Effector CD4-positive, alpha-beta T cell (primary cell): ENCODE measurements at places on chromosomes 5 and 9.

GRCh38 chr9:77935974-77936373, 95.6 kb downstream of the GNAQ start:
- DNase-seq = no peak

DNA sequence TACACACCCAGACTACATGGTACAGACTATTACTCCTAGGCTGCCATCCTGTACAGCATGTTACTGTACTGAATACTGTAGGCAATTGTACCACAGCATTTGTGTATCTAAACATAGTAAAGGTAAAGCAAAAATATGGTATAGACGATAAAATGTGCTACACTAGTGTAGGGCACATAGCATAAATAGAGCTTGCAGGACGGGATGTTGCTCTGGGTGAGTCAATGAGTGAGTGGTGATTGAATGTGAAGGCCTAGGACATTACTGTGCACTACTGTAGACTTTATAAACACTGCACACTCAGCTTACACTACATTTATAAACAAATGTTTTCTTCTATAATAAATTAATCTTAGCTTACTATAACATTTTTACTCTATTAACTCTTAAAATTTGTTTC, 25.6 kb downstream of the ANKRD55 start:
- DNase-seq = no peak

DNA sequence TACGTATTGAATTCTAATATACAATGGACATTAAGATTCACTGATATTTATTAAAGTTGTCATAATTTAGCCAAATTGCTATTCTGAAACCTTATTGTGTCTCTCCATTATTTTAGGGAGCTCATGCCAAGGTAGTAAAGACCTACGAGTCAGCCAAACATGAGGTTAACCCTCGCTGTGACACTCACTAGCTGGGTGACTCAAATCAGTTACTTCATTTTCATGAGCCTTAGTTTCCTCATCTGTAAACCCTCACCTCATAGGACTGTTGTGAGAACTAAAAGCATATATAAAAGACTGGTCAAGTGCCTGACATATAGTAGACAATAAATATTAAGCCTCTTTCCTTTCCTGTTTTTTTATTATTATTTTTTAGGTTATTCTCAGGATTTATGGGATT, 44.0 kb upstream of the PCA3 start:
- DNase-seq = no peak

- no peak for DNase-seq
These were observed 223.3 kb downstream of the EBF1 start for GRCh38 chr5:158876263-158876942.

DNA sequence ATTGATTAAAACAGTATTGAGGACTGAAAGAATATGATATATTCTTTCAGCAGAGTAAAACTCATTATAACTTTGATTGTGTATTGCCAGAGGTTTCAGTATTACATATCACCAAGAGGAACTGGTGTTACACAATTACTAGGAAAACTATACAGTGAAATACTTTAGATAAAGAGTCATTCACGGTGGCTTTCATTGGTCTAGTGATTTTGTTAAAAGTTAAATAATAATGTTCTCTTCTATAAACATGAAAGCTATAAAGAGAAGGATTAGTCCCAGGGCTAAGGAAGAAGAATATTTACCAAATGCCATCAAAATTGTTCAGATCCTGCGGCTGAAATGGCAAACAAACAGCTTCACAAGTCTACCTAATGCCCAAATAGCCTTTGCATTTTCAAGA, 306.2 kb downstream of the SEMA5A start:
- DNase-seq = no peak

GRCh38 chr9:18665947-18666346, 192.0 kb downstream of the ADAMTSL1 start:
- no peak for DNase-seq
